ENCODE measurements at places on chromosomes 3 and 15.

GRCh38 chr3:192220915-192221314, 506.4 kb downstream of the FGF12 start:
- no peak for DNase-seq

DNA sequence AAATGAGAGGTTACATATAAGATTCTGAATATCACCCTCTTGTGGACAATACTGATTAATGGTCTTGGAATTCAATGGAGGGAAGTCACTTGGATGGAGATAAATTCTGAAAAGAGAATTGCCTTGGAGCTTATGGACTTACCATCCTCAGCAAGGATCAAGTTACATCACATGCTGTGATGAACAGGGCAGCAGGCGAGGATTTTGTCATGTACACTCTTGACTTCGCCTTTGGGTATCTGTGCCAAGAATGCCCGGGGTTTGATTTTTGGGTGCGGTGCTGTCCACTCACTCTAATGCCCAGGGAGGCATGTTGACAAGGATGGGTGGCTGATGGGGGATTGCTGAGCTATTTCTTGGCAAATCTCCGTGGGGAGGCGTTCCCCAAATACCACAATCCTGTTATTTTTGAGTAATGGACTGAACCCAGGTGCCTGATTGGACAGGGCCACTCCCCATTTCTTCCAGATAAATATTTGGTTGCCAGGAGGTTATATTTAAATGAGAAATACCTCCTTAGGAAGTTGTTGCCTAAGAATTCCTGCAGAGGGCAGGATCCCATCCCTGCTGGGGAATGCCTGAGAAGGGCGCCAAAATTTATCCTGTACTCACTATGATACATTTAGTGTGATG, 96.3 kb downstream of the TPRG1 start:
- DNase-seq: peak; percentile 9

GRCh38 chr3:111568355-111568754, 26.4 kb downstream of the CD96 start:
- no peak for DNase-seq

GRCh38 chr3:89628856-89629670, 521.6 kb downstream of the EPHA3 start:
- DNase-seq: no peak

DNA sequence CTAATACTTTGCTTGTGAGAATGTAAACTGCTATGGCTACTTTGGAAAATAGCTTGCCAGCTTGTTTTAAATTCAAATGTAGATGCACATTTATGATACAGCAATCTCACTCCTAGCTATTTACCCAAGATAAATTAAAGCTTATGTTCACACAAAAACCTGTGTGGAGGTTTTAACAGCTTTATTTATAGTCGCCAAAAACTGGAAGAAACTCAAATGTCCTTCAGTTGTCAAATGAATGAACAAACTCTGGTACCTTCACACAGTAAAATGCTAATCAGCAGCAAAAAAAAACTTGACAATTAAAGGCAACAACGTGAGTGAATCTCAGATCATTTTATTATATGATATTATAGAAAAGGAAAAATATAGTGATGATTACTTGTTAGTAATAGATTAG, 248.6 kb upstream of the NECTIN3 start:
- DNase-seq: no peak

GRCh38 chr3:79424811-79425210, 343.0 kb downstream of the ROBO1 start:
- DNase-seq: no peak

DNA sequence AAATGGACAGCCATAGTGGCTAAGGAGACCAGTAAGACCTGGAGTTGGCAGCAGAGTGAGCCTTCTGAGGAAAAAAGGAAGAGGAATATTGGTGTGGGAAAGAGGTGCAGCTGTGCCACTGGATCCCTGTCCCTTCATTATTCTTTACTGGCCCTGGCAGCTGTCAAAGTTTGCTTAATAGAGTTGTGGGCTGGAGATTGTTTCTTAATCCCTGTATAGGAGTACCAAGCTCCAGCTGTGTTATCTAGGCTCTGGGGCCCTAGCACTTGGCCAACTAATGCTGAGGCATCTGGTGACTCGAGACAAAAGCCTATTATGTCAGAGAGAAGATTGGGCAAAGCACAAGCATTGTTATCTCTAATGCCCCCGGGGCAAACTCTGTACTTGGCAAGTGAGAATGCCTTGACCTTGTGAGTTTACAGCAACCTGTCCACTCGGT, 61.4 kb downstream of the ZNF609 start:
- DNase-seq: no peak

DNA sequence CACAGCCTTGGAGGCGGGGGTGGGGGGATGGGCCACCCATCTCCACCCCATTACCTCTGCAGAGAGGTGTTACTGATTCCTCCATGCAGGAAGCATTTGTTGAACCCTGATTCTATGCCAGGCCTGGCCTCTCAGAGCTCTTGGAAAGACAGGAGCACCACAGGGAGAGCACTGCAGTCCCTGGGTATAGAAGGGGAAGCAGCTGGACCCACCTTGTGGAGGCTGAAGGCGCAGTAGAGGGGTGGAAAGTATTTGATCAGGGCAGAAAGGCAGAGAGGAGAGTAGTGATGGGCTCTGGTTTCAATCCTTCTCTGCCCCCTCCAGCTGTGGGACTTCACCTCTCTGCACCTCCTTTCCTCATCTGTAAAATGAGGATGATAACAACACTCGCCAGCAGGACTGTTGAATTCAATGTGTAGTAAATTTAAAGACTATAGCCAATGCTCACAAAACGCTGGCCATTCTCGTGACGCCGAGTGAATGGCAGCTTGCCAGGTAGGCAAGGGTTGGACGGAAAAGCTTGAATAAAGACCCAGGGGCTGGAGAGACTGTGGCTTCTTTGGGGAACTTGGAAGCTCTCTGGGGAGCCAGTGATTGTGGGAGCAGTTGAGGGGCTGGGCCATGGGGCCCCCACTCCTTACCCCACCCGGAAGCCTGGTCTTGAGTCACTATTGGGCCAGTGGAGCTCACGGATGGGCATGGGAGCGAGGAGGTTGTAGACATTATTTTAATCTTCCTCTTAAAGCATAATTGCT, 8.0 kb upstream of the CCDC33 start:
- DNase-seq: no peak

DNA sequence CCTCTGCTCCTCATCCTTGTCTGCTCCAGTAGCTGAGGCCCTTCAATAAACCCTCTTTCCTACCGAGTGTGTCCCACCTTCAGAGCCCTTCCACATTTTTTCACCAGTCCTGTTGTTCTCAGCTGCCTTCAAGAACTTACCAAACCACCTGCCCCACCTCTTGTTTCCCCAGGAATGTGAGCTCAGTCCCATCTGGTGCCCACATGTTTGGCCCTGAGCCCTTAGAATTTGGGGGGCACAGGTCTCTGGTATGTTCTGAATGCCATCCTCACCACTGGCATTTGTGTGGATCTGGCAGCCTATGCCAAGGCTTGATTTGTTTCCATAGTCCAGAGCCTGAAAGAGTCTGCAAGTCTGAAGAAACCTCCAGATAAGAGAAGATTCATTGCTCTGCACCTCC, 315.2 kb upstream of the PPP2R3A start:
- DNase-seq: no peak

DNA sequence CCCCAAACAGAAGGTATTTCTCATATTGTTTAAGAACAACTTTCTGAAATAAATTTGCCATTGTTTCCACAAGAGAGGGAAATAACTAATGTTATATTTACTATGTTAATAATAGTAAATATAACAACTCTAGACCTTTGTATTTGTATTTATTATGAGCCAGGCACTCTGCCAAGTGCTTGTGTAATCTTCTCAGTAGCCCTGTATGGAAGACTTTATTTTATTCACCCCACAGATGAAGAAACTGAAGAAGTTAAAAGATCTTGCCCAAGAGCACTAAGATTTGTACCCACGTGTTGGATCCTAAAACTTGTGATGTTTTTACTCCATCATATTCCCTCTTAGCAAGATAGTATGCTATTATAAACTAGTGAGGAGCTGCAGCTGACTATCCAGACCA, 12.0 kb upstream of the GNB4 start:
- DNase-seq: no peak

DNA sequence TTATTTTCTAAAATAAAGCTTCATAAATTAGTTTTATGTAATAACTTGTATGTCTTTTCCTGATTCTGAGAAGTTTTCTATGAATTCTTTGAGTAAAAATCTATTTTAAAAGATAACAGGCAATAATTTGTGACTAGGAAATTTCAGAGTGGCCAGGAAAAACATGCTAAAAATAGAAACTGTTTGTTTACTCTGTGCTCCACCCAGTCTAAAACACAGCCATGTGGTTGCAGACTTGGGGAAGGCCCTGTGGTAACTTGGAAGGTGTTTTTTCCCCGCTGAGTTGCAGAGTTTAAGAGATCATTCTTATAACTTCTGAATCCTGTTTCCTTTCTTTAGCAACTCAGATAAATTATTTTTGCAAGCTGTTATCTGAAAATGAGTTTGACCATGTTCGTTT, 21.9 kb downstream of the PLCL2 start:
- DNase-seq: no peak

DNA sequence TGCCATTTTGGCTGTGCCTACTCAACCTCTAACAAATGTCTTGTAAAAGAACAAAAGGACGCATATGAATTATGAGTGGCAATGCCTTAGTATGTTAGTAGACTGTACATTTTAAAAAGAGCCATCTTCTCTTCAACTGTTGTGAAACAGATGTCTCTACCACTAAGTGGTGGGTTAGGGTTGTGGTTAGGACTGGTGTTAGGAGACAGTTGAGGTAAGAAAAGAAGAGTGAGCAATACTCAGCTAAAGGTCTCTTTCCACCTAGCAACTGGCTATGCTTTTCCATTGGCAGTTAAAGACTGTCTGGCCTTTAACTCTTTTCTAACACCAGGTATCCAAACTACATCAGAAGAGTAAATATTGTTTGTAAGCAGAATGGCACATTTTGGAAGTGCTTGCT, 221.7 kb upstream of the TBC1D5 start:
- DNase-seq: no peak

- DNase-seq: no peak
Observed at GRCh38 chr3:182596676-182597410, 196.5 kb upstream of the ATP11B start.

DNA sequence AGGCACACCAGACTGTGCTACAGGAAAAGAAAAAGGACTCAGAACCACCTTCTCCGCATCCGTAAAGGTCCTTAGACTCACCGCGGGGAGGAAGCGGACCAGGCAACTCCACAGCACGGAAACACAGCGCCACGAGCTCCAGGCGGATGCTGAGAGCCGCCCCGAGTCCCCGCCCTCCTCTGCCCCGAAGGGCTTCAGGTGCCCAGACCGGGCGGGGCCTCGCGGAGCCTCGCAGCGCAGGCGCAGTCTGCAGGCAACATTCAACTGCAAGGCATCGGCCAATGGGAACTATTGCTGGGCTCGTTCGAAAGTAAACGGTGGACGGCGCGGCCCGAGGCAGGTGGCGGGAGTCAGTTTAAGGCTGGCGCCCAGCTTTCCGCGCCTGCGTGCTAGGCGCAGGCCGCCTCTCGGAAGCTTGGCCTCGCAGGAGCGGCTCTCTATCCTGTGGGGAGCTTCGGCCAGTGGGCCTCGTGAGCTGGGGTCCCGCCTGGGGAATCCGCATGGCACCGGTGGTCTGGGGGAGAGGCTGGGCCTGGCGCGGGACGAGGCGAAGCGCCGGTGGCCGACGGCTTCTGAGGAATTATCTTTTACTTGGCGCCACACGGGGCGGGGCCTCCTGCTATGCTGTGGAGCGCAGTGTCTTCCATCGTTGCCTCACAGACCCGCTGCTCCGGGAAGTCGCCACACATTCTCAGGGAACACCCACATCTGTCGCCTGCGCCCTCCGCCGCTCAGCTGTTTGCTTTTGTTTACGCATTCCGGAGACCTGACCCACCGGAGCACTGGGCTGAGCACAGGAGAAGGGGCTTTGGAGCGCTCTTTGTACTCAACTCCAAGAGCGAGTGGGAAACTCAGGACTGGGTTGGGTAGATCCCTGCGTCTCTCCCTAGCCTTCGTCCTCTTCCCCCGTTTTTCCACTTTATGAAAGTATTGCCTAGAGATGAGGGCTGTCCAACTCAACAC, at the start of gene TRIM59:
Gene TRIM59, minus strand, starts transcription at position 151 of the 963 bp plus-strand sequence. CDS start 10,603 bp downstream, outside the sequence.
- DNase-seq: peak; percentile 98

GRCh38 chr3:118534519-118534918, 500.1 kb downstream of the IGSF11 start:
- DNase-seq: no peak

DNA sequence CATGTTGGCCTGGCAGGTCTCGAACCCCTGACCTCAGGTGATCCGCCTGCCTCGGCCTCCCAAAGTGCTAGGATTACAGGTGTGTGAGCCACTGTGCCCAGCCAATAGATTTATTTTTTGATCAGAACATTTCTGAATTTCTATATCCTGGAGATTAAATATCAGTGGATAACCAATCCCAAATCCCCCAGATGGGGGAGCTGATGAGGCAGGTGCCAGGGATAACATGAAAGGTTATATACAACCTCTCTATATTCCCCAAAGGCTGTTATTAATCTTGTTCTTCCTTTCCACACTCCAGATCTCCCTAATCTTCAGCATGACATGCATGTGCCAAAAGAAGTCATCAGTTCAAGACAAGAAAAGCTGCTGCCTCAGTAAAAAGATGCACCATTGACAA, 112.3 kb downstream of the WDR76 start:
- peak; percentile 23 for DNase-seq

DNA sequence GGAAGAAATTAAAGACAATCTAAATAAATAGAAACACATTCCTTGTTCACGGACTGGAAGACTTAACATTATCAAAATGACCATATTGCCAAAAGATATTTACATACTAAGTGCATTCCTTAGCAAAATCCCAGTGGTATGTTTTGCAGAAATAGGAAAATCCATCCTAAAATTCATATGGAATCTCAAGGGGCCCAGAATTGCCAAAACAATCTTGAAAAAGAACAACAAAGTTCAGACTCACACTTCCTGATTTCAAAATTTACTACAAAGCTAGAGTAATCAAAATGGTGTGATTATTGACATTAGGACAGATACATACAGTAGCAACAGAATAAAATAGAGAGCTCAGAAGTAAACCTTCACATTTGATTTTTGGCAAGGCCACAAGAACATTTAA, 515.5 kb downstream of the OCA2 start:
- no peak for DNase-seq

DNA sequence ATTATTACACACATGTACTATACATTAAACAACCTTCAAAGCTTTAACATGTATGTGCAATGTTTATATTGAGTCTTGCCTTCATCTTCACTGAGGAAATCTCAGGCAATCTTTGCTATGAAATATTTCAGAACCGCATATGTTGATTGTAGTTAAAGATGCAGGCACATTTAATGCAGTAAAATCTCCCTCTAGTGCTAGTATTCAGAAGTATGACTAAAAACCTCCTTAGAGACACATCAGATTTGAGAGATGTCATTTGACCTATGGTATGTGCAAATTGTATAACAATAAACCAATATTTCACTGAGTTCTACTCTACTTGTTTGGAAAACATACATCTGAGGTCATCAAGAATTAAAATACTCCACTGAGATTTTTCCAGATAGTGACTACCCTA, 123.8 kb upstream of the C15orf61 start:
- DNase-seq: no peak

DNA sequence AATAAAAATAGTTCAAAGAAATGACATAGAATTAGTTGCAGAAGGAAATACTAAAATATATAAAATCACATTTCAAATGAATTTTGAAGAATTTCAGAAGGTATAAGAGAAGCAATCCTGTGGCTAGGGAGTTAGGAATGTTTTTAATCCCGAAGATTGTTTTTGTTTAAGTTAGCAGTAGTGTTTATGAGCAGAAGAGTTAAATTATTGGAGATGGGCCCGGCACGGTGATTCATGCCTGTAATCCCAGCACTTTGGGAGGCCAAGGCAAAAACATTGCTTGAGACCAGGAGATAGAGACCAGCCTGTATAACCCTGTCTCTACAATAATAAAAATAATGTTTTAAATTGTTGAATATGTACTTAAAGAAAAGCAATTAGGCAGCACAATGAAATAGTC, 432.5 kb downstream of the MFSD1 start:
- DNase-seq: no peak

Measured in HEK293T (cell line).